Stimulated activated CD4-positive, alpha-beta T cell treated with anti-CD3 and anti-CD28 coated beads, Interleukin-15, amount 100 ng/mL, for 24 hours (primary cell): ENCODE measurements at places on chromosomes 4 and X.

DNA sequence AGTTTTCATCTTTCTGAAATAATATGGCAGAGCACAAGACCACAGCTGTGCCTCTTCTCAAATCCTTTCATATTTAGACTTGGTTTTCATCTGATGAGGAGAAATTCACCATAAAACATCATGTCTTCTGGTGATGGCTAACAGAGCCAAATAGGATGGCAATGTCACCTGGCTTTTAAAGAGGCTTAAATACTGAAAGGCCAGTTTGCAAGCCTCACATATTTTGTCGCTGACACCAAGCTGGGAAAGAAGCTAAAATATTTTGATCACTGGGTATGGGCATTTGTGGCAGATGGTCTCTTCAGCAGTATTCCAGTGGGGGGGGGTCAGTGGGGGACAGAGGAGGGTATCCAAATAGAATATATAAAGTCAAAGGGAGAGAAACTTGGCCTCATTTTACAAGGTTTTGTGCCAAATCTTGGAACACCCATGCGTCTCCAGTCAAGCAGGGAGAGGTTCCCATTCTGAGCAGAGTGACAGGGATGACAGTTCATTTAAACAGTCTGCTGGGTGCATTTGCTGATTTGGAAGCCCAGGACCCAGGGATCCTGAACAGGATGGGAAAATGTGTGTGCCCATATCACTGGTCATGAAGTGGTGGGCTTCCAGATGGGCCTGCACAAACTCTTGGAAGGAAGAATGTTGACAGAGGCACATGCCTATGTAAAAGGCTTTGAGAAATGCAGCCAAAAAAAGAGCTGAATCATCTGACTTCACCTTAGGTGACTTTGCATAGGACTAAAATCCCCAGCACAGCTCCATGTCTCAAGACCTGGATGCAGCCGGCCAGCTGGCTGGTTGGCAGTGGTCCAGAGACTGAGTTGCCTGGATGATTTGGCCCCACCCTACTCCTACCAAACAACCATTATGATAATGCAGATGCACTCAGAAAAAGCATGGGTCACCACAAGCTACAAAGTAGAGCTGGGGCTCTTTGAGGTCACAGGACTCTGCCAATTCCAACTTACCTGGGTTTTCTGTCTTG is 484.4 kb upstream of the NR3C2 start:
- DNase-seq: no peak

GRCh38 chr4:155564086-155564485 is 102.6 kb upstream of the GUCY1A1 start:
- no peak for DNase-seq

DNA sequence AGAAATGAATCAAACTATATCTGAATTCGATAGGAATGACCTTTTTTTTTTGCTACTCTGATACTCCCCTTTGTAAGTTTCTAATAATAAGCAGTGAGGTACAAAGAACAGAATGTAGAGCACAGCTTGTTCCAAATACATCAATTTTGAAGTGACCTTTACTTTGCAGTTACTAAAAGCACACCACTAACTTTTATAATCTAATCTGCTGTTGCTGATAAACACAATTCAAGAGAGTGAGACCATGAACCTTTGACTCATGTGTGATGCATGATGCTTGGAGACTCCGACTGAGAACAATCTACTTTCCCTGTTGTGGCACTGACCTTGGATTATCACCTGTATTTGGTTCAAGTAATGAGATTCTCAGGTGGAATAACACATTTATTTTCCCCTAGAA is 91.6 kb upstream of the GNPDA2 start:
- DNase-seq: no peak

DNA sequence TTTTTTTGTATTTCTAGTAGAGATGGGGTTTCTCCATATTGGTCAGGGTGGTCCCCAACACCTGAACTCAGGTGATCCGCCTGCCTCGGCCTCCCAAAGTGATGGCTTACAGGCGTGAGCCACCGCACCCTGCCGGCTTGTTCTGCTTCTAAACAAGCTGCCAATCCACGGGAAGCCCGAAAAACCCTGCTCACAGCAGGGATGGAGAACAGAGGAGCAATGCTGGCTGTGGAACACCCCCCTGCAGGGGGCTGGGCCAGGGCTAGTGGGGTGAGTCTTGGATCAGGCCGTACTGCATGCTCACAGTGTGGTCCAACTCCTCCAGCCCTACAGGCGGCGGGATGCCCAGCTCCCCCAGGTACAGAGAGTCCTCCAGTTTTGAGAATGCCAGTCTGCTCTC is 38.1 kb upstream of the ARHGAP6 start:
- no peak for DNase-seq

DNA sequence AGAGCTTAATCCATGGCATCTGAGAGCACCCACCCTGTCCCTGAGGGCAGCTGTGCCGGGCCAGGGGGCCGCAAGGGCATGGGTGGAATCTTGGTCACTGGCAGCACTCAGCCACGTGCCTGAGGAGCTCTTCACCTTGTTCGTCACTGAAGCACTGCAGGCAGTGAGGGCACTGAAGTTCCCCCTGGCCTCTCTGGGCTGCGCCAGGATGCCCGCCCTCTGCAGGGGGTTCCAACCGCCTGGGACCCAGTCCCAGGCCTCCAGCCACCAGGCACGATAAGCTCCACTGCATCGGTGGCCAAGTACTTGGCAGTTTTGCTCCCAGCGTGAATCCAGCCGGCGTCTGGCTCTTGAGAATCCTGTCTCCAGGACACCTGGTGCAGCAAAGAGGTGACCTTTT is 96.4 kb upstream of the MED14 start:
- DNase-seq: no peak
